NCI-H226 (cell line): ENCODE measurements at places on chromosomes 11 and 22.

DNA sequence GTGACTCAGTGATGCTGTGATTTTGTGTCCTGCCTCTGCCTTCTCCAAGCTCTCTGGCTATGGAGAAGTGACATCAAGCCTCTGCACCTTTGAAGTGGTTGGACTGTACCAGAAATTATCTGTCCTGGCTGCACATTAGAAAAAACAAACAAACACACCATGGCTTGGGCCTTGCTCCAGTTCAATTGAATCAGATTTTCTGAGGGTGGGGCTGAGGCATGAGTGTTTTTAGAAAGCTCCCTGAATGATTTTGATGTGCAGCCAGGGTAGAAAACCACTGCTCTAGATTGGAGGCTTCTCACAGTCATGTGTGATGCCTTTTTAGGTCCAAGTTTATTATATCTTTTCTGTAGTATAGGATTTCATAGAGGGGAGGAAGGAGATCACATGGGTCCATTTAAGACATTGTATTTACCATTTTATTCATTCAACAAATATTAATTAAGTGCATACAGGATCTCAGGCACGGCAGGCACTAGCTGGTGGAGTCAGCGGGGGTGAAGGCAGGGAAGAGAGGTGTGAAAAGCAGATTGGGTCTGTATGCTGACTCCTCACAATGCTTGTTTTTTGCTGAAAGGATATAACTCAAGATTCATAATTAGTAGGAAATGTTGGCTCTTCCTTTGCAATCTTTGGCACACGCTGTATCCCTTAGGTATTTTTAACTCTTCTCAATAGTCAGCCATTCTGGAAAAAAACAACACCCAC lies 7.1 kb upstream of the VSTM5 start:
- DNase-seq = no peak

DNA sequence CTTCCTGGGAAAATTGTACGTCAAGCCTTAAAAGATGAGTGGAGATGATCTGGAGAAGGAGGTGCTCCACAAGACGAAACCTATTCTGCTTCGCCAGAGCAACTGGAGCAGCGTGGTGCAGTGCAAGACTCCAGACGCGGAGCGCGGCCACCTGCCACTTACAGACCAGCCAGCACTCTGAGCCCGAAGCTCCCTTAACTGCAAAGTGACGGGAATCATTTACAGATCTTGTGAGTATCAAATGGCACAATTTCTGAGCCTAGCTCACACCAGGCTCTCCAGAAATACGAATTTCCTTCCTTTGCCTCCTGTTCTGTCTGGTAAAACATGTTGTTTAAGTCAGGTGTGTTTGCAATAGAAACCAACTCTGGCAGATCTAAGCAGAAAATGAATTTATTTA lies 369.3 kb downstream of the CADM1 start:
- no peak for DNase-seq

DNA sequence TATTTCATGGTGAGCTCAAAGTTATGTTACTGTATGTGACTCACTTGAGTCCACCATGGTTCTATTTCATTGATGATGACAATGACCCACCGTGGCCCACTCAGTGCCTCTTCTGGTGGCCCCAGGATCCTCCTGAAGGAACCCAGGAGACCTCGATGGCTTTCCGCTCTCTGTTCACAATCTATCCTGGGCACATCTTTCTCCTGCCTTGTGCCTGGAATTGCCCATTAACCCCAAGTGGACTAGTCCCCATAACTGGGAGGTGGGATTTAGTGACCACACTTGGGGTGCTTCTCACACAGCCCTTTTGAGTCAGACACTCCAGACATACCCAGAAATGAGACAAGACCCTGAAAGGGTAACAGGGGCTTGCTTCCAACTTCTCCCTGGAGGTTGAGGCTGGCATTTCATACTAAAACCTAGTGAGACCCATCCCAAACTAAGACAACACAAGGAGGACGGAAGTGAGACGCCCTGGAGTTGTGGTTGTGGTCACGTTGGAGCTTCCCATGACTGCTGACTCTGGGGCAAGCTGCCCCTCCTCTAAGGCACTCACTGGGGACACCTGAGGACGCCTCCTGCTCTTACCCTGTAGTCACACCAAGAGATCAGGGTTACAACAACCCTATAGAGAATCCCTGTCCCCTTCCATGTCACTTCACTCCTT lies 22.1 kb downstream of the IGLL5 start:
- no peak for DNase-seq

GRCh38 chr11:76279646-76280045 lies 73.3 kb upstream of the WNT11 start:
- no peak for DNase-seq

DNA sequence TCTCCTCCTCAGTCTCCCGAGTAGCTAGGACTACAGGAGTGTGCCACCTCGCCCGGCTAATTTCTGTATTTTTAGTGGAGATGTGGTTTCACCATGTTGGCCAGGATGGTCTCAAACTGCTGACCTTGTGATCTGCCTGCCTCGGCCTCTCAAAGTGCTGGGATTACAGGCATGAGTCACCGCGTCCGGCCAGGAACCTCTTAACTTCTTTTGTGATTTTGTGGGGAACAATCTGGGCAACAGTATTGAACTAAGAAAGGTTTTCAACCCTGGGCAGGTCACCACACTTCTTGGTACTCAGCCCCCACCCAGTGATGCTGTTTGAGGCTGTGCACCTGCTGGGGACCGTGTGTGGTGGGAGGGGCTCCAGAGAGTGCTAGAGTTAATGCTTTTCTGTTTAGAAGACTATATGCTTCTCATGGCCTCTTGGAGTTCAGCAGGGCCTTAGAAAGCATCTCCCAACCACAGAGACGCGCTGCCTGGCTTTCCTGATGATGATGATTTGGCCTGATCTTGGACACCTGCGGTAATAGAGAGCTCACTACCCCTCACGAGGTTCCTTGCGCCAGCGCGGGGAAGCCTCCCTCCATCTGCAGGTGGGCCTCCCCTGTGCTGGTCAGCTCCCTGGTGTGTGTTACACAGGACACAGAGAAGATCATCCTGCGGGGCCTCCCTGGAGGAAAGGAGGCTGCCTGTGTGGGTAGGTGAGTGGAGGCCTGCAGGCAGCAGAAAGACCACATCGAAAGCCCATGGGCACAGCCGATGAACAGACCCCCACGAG lies 1.2 kb downstream of the DENND6B start:
- no peak for DNase-seq
